Naive thymus-derived CD8-positive, alpha-beta T cell (primary cell): ENCODE measurements at places on chromosomes 2 and 18. TPM values are rescaled to one million over a fixed set of nuclear protein-coding genes. Genes with fewer than 3 reads are reported as not detected.

- no peak overlapping the region for H3K4me3 ChIP-seq
- no peak for DNase-seq
- no peaks in the 10 kb centered on the region for H3K36me3 ChIP-seq
- H3K4me1 ChIP-seq, result no peaks in the 10 kb centered on the region
- no peaks in the 10 kb centered on the region for H3K27me3 ChIP-seq
Observed at GRCh38 chr2:82823892-82824291, 1635.2 kb downstream of the SUCLG1 start.

DNA sequence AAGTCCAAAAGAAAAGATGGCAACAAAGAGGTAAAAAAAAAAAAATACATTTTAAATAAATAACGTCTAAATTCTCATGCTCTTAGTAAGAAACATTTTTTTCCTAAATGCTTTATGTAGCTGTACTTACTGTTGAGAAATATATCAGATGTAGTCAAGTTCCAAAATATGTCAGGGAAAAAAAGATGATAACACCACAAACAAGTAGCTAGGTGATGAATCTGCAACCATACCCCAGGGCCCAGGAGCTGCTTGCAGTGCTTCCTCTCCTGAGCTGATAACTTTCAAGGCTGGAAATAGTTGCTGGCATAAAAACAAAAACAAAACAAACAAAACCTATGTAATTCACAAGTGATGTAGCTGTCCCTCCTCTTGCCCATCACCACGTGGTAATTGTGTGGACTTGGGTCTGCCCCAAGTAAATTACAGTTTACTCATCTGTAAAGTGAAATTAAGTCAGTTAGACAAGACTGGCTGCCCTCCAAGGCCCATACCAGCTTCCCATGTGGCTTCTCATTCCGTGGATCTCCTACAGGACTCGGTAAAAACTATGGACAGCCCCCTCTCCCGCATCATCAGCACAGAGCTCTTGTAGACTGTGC lies 82.6 kb downstream of the SP100 start:
- H3K27me3 ChIP-seq, result no peaks in the 10 kb centered on the region
- DNase-seq, result no peak
- H3K27ac ChIP-seq, result peak overlapping the region; percentile 4
- H3K4me1 ChIP-seq, result peaks cover 15% of the 10 kb centered on the region

- no peak for DNase-seq
- peaks cover 36% of the 10 kb centered on the region for H3K4me1 ChIP-seq
- H3K4me3 ChIP-seq, result peak overlapping the region; percentile 70
- peaks cover 2% of the 10 kb centered on the region for H3K27me3 ChIP-seq
- H3K27ac ChIP-seq, result peak overlapping the region; percentile 88
Observed at GRCh38 chr18:63099091-63099840, 220.3 kb downstream of the BCL2 start.

DNA sequence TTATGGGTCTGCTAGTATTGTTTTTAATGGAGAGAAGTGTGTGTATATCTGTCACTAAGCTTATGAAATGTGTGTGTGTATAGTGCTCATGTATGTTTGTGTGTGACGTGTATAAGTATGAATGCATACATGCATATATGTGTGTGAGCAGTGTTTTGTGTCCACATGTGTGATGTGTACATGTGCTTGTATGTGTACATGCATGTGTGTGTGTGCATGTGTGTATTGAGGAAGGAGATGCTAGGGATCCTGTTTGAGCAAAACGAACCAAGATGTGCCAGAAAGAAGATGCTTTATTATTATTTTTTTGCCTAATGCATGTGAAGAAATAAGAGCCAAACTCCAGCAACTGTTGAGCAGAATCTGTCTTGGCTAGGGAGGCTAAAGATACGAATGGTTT lies 301.3 kb upstream of the SKOR2 start:
- no peak for DNase-seq
- H3K4me3 ChIP-seq, result no peak overlapping the region
- peaks cover 34% of the 10 kb centered on the region for H3K27me3 ChIP-seq
- H3K4me1 ChIP-seq, result no peaks in the 10 kb centered on the region

DNA sequence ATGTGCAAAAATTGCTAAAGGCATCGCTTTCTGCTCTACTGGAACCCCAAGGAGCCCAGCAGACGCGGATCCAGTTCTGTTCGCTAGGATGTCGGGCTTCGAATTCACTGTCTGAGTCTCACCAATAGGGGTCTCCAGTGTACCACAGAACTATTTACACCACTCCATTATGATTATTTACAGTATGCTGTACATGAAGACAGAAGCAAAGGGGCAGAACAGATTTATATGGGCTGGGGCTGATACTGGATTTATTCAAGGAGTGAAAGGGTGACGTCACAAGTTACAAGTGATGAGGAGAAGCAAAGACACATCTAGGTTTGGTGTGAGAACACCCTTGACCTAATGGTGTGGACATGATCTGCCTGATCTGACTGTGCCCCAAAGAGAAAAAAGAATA lies 185.3 kb upstream of the ATP5MC3 start:
- peaks cover 24% of the 10 kb centered on the region for H3K27me3 ChIP-seq
- DNase-seq, result no peak
- H3K36me3 ChIP-seq, result no peaks in the 10 kb centered on the region
- H3K4me3 ChIP-seq, result no peak overlapping the region
- H3K27ac ChIP-seq, result no peak overlapping the region

- peaks cover 33% of the 10 kb centered on the region for H3K36me3 ChIP-seq
- no peaks in the 10 kb centered on the region for H3K4me1 ChIP-seq
- H3K27me3 ChIP-seq, result no peaks in the 10 kb centered on the region
- DNase-seq, result no peak
- no peak overlapping the region for H3K4me3 ChIP-seq
Observed at GRCh38 chr18:8908792-8909510, 193.5 kb upstream of the NDUFV2 start.

GRCh38 chr2:58612973-58613372 lies 371.8 kb upstream of the FANCL start:
- no peak for DNase-seq
- H3K27ac ChIP-seq, result no peak overlapping the region
- no peaks in the 10 kb centered on the region for H3K36me3 ChIP-seq
- no peaks in the 10 kb centered on the region for H3K27me3 ChIP-seq

DNA sequence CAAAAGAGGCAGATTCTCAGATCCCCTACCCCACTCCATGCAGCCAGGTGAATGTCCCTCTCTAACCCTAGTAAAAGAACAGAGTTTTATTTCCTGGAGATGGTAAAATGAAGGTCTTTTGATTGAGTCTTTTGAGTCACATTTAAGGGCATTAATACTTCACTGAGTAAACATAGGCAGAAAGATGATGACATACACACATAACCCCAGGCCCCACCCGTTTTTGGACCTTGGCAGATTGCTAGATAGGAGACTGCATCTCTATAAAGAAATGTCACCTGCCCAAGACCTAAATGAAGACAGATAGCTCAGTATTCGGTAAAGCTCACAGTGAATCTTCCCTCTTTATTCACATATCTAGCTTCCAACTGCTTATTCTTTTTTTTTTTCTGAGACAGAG lies 28.3 kb upstream of the PEX13 start:
- H3K4me1 ChIP-seq, result peaks cover 39% of the 10 kb centered on the region
- H3K27ac ChIP-seq, result no peak overlapping the region
- DNase-seq, result no peak
- H3K27me3 ChIP-seq, result no peaks in the 10 kb centered on the region
- H3K4me3 ChIP-seq, result no peak overlapping the region

- no peak overlapping the region for H3K27ac ChIP-seq
- H3K4me1 ChIP-seq, result peaks cover 10% of the 10 kb centered on the region
- no peaks in the 10 kb centered on the region for H3K36me3 ChIP-seq
- DNase-seq, result no peak
- H3K4me3 ChIP-seq, result no peak overlapping the region
Observed at GRCh38 chr2:96510931-96511595, 5.9 kb upstream of the NEURL3 start.

GRCh38 chr2:196059491-196059960 lies 9.1 kb downstream of the DNAH7 start:
- H3K4me3 ChIP-seq, result no peak overlapping the region
- DNase-seq, result no peak
- no peaks in the 10 kb centered on the region for H3K27me3 ChIP-seq
- H3K27ac ChIP-seq, result no peak overlapping the region
- no peaks in the 10 kb centered on the region for H3K36me3 ChIP-seq
- no peaks in the 10 kb centered on the region for H3K4me1 ChIP-seq

GRCh38 chr2:176398243-176399073 lies 129.2 kb downstream of the MTX2 start:
- H3K27ac ChIP-seq, result no peak overlapping the region
- DNase-seq, result no peak
- no peak overlapping the region for H3K4me3 ChIP-seq
- H3K4me1 ChIP-seq, result no peaks in the 10 kb centered on the region
- no peaks in the 10 kb centered on the region for H3K36me3 ChIP-seq
- peaks cover 5% of the 10 kb centered on the region for H3K27me3 ChIP-seq

DNA sequence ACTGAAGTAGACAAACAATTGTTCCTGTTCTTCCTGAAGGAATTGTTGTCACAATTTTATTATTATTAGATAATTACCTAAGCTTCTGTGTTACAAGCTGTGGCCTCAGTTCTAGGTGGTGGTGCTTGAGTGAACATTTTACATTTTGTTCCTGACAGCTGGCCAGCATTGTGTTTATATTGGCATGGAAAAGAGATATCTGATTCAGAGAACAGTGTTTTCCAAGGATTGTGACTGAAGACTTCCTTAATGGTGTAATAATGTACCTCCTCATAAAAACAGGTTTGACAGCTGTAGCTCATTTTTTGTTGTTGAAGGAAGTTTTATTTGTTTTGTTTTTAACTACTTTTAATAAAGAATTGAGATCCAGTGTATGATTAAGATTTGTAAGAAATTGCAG lies 95.2 kb downstream of the EPB41L5 start:
- no peak for DNase-seq
- H3K4me1 ChIP-seq, result peaks cover 33% of the 10 kb centered on the region
- H3K27ac ChIP-seq, result no peak overlapping the region
- no peaks in the 10 kb centered on the region for H3K27me3 ChIP-seq
- H3K4me3 ChIP-seq, result no peak overlapping the region

GRCh38 chr18:66825347-66825746 lies 221.5 kb upstream of the CDH19 start:
- DNase-seq, result no peak
- no peak overlapping the region for H3K4me3 ChIP-seq
- H3K36me3 ChIP-seq, result no peaks in the 10 kb centered on the region

GRCh38 chr2:109256921-109257320 lies 127.9 kb downstream of the SH3RF3 start:
- DNase-seq, result no peak
- H3K4me1 ChIP-seq, result peaks cover 62% of the 10 kb centered on the region
- no peak overlapping the region for H3K27ac ChIP-seq
- H3K27me3 ChIP-seq, result no peaks in the 10 kb centered on the region

GRCh38 chr2:119702918-119703401 lies 24.0 kb downstream of the TMEM177 start:
- no peak overlapping the region for H3K4me3 ChIP-seq
- DNase-seq, result peak; percentile 42
- H3K4me1 ChIP-seq, result peaks cover 17% of the 10 kb centered on the region
- peaks cover 3% of the 10 kb centered on the region for H3K36me3 ChIP-seq
- H3K27ac ChIP-seq, result no peak overlapping the region

DNA sequence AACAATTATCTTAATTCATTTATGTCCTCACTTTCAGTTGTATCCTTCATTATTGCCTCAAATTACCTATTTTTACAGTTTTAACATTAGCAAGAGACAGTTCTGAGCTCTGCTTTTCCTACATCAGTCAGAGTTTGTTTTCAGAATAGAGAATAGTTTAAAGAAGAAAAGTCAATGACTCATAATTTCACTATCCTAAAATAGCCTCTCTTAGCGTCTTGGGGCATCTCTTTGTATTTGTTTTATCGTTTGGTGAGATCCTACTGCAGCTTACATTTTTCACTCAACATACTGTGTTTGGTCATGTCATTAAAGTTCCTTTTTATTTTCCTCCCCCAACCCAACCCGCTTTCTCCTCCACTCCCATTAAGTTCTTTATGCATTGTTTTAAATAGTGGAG lies 3.8 kb downstream of the SEC11C start:
- peaks cover 70% of the 10 kb centered on the region for H3K4me1 ChIP-seq
- H3K4me3 ChIP-seq, result no peak overlapping the region
- DNase-seq, result no peak
- no peaks in the 10 kb centered on the region for H3K27me3 ChIP-seq
- H3K36me3 ChIP-seq, result no peaks in the 10 kb centered on the region
- no peak overlapping the region for H3K27ac ChIP-seq

DNA sequence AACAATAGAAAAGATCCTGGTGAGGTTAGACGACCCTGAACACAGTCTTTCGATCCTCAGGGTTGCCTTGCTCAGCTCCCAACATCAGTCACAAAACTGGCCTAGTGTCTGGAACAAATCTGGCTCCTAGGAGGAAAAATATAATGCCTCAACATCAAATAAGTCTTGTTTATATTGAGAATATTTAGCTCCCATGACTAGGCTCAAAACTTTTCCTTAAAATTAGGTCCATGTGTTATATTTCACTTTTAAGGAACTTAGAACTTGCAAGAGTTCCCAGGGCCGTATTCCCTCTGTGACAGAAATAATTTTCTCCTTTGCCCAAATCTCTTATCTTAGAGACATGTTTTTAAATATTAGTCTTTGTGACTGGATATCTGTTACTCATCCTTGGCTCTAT lies 819.7 kb upstream of the ZEB2 start:
- H3K36me3 ChIP-seq, result no peaks in the 10 kb centered on the region
- no peak for DNase-seq
- no peaks in the 10 kb centered on the region for H3K4me1 ChIP-seq
- H3K27me3 ChIP-seq, result peaks cover 1% of the 10 kb centered on the region
- no peak overlapping the region for H3K27ac ChIP-seq

GRCh38 chr18:42338683-42339082 lies 383.6 kb downstream of the PIK3C3 start:
- H3K27me3 ChIP-seq, result no peaks in the 10 kb centered on the region
- H3K4me1 ChIP-seq, result no peaks in the 10 kb centered on the region
- H3K36me3 ChIP-seq, result peaks cover 3% of the 10 kb centered on the region
- H3K4me3 ChIP-seq, result no peak overlapping the region
- no peak overlapping the region for H3K27ac ChIP-seq

DNA sequence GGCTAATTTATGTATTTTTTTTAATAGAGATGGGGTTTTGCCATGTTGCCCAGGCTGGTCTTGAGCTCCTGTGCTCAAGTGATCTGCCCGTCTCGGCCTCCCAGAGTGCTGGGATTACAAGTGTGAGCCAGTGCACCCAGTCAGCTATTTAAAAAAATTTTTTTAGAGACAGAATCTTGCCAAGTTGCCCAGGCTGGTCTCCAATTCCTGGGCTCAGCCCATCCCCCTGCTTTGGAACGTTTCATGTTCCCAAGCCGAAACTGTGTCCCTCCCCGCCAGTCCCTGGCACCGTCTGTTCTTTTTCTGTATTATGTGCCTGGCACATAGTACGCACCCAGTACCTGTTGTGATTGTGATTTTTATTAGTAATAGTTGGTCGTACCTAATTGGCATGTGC lies 63.1 kb upstream of the MGAT5 start:
- H3K27me3 ChIP-seq, result no peaks in the 10 kb centered on the region
- H3K4me3 ChIP-seq, result peak overlapping the region; percentile 4
- H3K27ac ChIP-seq, result no peak overlapping the region
- peaks cover 7% of the 10 kb centered on the region for H3K36me3 ChIP-seq
- no peak for DNase-seq
- peaks cover 56% of the 10 kb centered on the region for H3K4me1 ChIP-seq

Gene SOX11
- total RNA-seq, result not detected

Gene ATP6V1C2
- total RNA-seq, result not detected

Gene TPO
- total RNA-seq, result not detected

Gene ATP8B1
- total RNA-seq, result not detected

Gene TUBB8B
- not detected for total RNA-seq

Gene DTNA
- total RNA-seq, result not detected

Gene IL18RAP
- total RNA-seq, result 1.2 TPM

Gene NT5C1B
- not detected for total RNA-seq
